Foreskin keratinocyte (primary cell): ENCODE measurements at places on chromosomes 7 and 10. TPM values are rescaled to one million over a fixed set of nuclear protein-coding genes. Genes with fewer than 3 reads are reported as not detected.

GRCh38 chr10:24215196-24215595 is 6.3 kb downstream of the KIAA1217 start:
- peak; percentile 25 for DNase-seq

ST8SIA6 gene
- total RNA-seq, result 0.11 TPM in 1 of 2 replicates, not detected in the other

INMT gene
- total RNA-seq, result not detected in 2 replicates

- no peak for DNase-seq
These were observed 63.3 kb upstream of the PDGFA start for GRCh38 chr7:582931-583330.

YKT6 gene
- total RNA-seq, result 103 and 108 TPM in 2 replicates

STOX1 gene
- total RNA-seq, result 0.14 and 0.17 TPM in 2 replicates
